ENCODE measurements at places on chromosomes 2 and 18.

DNA sequence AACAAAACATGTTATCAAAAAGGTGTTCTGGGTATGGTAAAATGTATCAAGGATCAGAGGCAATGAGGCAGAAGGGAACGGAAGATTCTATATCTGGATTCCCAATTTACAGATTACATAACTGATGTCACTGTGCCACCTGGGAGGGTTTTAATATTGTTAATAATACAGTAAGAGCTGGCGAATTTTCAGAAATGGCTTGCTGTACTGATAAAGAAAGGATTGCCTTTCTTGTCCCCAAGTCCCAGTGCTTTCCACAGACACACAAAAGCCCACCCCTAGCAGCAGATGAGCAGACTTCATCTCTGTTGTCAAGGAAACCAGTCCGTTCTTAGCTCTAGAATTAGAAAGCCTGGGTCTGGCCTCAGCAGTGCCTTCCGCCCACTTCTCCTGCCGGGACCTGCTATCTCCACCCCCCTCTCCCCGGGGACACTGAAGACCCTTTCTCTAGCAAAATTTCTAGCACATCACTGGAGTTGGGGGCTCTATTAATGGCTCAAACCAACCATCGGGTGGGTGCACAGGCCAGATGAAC, 34.3 kb downstream of the ADD2 start:
- DNase-seq, result no peak

- DNase-seq, result no peak
Measured at GRCh38 chr2:129801575-129801974, 177.9 kb upstream of the RAB6C start.

DNA sequence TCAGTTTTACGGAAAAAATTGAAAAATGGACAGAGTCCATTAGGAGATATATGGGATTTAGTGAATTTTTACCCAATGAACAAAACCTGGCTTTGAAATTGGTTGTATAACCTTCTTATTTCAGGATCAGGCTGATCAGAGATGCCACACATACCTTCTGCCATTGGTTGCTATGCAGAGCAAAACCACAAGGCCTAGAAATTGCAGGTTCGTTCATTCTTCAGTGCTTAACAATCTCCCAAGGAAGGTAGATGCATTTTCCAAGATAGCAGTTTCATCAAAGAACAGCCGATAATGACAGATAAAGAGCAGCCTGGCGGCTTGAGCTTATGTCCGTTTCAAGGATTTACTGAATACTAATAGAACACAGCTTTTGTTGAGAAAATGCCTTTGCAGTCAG, 868.8 kb downstream of the EPHA4 start:
- no peak for DNase-seq

DNA sequence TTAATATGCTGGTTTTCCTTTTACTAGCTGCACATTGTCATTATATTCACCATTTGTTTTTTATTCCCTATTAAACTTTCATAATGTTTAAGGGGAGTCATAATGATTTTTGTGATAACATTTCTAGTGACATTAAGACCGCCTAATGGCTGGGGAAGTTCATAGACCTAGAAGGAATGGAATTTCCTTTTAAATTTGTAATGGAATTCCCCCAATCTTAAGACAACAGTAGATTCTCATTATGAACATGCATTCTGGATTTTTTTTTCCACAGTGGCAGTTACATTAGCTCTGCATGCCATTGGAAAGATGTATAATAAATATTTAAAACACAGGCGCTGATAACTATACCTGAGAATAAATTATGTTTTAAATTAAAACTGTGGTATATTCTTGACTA, 8.4 kb downstream of the YPEL5 start:
- DNase-seq, result no peak

GRCh38 chr18:37922162-37922561, 356.6 kb upstream of the CELF4 start:
- no peak for DNase-seq

DNA sequence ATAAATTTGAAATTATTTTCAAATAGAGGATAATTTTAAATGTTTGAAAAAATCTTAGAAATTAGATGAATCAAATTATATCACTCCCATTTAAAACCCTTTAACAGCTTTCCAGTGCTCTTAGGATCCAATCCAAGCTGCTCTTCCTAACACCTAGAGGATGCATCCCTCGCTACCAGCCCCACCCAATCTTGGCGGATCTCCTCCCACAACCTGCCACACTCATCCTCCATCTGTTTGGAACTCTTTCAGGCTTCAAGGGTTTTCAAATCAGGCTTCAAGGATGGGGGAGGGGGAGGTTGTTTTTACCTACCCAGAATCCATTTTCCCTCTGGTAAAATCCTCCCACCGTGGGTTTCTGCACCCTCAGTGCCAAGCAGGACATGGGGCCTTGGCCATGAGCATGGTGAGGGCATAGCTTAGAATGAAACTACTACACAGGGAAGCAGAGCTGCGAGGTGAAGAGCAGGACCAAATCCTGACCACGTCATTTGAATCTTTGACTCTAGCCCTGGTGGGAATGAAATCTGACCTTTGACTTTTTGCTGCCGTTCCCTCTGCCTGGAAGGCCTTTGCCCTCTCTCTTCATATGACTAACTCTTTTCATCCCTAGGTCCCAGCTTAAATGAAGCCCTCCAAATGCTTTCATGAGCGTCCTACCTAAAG, 113.0 kb upstream of the MAPRE2 start:
- DNase-seq, result no peak

DNA sequence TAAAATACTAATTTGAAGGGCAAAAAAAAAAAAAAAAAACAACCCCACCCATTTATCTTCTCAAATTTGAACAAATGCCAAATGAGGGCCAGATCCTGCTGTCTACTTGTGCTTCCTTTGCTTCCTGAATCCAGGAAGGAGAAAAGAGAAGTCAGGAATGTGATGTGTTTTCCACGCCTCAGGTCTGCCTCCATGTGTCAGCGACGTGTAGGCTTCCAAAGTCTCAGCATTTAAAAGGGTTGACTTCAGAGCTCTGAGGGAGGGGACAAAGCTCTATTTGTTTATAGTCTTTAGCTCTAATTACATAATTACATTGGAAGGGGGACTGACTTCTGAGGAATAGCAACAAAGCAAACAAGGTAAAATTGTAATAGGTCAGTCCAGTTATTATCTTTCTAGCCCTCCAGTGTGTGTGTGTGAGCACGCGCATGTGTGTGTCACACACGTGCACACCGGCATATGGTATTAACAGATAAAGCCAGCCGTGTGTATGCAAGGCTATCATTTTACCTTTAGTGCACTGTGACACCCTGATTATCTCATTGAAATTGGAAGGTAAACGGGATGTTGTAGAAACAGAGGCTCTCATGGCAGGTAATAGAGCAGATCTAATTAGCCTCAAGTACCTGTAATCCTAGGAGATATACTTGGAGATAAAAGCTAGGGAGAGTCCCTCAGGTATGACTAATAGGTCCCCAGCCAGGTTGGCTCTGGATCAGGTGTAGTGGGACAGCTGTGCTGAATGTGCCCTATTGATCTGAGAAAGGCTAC, 911.4 kb upstream of the ZEB2 start:
- DNase-seq, result no peak

DNA sequence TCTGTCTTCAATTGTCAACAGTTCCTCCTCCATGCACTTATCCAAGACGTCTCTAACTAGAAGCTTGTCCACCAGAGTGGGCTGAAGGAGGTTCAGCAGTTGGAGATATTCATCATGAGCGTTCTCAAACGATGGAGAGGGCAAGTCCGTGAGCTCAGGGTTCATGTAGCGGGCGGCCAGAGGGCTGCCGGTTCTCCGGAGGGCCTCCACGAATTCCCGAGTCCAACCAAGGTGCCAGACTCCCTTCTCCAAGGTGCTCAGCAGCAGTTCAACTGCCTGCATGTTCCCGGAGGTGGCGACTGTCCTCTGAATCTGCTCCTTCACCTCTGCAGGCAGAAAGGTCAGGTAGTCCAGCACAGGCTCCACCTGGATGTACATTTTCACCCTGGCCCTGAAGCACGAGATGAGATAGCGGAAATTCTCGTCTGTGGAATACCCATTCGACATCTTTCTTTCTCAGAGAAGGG, 590 bp downstream of the IFIH1 start:
- DNase-seq, result no peak

DNA sequence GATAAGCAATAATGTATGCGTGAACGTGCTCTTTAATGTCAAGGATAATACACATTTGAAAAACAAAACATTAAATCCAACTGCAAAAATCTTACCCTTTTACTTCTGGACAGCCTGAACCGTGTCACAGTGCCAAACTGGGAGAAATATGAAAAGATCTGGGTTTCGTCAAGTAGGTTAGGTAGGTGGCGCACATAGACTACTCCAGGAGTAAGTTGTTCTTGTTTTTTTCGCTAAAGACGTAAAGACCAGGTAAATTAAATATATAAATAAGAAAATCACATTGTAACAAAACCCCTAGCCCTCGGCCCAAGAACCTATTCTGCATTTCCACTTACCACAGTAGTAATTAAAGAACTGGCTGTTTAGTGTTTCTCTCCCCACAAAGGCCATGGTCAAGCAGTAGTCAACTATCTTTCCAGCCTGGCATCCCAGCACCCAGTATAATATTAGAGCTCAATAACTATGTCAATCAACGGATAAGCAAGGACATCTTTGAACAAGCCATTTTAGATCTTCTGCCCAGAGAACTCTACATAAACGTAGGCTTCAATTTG, 1.1 kb downstream of the NIFK start:
- no peak for DNase-seq

- no peak for DNase-seq
Measured at GRCh38 chr18:42614619-42615293, 500.7 kb downstream of the RIT2 start.

- no peak for DNase-seq
Measured at GRCh38 chr2:3260959-3261358, 116.7 kb downstream of the EIPR1 start.

DNA sequence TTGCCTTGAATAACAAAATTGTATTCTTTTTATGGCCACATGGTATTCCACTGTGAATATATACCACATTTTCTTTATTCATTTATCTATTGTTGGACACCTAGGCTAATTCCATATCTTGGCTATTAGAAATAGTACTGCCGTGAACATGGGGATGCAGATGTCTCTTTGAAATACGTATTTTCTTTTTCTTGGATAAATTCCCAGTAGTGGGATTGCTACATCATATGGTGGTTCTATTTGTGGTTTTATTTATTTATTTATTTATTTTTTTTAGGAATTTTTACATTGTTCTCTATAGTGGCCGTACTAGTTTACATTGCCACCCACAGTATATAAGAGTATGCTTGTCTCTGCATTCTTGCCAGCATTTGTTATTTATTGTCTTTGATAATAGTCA, 679.8 kb upstream of the NRXN1 start:
- no peak for DNase-seq

GRCh38 chr18:26504831-26505230, 43.5 kb downstream of the KCTD1 start:
- no peak for DNase-seq

Measured in T-helper 2 cell (primary cell).